ENCODE measurements at places on chromosomes 2 and 18.
A peak's percentile ranks its signal among the peaks of the same experiment; 100 is the strongest.

DNA sequence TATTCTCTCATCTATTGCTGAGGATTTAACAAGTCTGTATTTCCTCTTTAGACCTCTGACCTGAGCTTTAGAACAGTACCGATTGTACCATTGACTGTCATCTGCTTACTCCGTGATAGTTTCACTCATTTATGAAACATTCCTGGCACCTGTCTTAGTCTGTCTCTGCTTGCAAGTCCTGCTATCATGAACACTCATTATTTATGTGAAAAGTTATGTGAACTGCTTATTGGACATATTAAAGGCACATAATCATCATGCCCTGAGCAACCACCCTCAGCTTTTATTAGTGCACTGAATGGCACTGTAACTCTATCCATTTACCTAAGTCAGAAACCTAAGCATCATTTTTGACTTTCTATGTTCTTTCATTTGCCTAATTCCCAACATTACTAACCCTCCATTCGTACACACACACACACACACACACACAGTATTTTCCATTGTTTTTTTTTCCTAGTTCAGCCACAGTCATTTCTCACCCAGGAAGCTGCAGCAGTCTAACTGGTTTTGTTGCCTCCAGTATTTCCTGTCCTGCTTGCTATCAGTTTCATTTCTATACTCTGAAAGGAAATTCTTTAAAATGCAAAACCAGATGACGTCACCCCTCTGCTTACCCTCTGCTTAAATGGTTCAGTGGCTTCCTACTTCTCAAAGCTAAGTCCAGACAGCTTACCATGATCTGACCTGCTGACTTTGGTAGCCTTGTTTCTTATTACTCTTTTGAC, 146.1 kb downstream of the HAUS1 start:
- DNase-seq = peak; percentile 9

DNA sequence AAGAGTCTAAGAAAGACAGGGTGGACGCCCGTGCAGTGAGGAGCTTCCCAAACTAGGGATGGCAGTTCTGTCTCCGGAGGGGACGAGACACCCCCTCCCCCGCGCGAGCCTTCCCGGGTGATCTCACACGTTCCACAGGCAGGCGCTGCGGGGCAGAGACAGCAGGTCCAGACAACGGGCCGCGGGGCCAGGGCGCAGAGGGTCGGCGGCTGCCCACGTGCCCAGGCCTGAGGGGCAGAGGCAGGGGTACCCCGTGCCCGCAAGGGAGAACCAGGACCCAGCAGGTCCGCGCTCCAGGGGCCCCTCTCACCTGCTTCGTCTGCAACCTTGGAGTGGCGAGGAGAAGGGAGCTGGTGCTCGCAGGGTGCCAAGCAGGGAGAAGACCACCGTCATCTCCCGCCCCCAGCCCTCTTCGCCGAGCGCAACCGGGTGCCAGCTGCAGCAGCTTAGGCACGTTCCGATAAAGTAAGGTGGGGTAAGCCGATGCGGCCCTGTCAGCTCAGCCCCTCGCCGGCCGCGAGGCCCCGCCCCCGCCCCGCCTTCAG, at the start of gene GPR155:
GPR155 (minus strand) TSS at position 467 of the 545 bp plus-strand sequence. CDS start 5,073 bp downstream, outside the sequence.
- peak; percentile 37 for DNase-seq

- DNase-seq = no peak
These were observed 173.4 kb upstream of the BOD1L2 start for GRCh38 chr18:56973487-56973886.

DNA sequence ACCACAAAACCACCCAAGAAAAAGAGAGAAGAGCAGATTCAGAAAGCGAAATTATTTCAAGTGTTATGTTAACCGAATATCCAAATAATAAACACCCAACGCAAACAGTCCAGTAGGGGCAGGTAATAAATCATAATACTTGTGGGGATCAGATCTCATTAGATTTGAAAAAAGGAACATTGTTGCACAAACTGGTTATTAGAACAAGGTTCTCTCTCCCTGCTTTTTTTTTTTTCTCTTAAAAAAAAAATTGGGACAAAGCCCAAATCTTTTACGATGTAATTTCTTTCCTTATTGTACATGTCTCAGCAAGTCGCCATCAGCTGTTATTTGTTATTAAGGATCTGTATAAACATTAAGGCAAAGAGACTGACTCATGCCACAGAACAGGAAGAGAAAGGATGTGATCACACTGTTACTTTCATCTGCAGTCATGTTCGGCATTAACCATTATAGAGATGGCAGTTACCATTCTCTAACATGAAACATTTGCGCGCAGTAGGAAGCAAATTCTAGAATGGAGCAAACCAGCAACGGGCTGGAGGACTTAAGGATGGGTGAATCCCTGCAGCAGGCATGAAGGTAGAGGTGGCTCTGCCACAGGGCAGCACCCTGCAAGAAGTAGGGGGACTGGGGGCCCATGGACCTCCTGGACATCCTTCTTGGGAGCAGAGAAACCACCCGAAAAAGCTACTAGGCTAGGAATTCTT, 42.0 kb downstream of the EPHA4 start:
- no peak for DNase-seq

- peak; percentile 80 for DNase-seq
These were observed 133.4 kb downstream of the HDAC4 start for GRCh38 chr2:239267288-239267951.

GRCh38 chr2:51812138-51812866, 780.4 kb upstream of the NRXN1 start:
- no peak for DNase-seq

GRCh38 chr2:86069091-86069685, 36.5 kb downstream of the POLR1A start:
- DNase-seq = no peak

- DNase-seq = no peak
These were observed 94.1 kb upstream of the CD302 start for GRCh38 chr2:159891917-159892730.

DNA sequence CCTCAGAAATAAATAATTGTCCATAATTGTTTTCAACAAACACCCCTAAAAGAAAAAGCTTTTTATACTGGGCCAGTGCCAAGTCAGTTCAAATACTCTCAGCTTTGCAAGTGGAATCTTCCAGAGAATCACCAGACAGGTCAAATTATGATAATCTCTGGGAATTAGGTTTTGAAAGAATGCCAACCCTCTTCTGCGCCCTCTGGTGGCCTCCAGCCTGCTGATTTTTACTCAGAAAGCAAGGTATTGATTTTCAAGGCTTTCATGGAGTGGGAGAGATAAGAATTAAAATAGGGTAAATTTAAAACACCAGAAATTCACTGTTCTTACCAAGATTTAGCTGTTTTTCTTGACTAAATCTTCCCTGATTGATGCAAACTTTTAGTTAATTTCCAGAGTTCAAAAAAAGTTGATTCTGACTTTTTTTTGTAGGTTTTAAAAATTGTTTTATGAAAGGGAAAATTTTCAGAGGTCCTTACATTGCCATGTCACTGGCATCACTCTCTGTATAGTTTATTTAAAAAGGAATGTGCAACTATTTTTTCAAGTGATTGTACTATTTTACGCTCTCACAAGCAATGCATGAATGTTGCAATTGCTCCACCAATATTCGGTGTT, 282.9 kb upstream of the TNP1 start:
- DNase-seq = no peak

DNA sequence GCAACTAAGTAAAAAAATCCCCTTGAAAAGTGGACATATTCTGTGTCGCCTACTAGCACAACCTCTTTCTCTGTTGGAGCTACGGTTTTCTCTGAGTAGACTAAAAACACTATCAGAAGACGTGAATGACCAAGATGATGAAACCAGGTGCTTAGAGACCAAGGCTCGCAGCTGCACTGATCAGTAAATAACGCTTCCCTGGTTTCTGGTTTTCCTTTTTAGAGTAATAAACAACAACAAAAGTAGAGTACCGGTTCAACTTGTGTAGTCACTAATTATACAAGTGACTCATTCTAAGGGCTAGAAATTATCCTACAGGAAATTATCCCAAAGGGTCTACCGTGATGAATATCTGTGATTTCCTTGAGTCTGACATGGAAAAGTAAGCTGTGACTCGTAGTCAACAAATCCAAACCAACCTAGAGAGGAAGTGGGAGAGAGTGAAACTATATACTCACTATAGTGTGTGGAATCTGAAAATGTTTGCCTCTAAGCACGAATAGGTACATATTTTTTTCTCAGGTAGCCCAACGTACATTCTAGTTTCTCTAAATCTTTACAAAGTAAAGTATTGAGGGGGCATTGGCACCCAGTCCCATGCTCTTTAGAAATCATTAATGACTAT, 17.8 kb downstream of the RASGRP3 start:
- no peak for DNase-seq

DNA sequence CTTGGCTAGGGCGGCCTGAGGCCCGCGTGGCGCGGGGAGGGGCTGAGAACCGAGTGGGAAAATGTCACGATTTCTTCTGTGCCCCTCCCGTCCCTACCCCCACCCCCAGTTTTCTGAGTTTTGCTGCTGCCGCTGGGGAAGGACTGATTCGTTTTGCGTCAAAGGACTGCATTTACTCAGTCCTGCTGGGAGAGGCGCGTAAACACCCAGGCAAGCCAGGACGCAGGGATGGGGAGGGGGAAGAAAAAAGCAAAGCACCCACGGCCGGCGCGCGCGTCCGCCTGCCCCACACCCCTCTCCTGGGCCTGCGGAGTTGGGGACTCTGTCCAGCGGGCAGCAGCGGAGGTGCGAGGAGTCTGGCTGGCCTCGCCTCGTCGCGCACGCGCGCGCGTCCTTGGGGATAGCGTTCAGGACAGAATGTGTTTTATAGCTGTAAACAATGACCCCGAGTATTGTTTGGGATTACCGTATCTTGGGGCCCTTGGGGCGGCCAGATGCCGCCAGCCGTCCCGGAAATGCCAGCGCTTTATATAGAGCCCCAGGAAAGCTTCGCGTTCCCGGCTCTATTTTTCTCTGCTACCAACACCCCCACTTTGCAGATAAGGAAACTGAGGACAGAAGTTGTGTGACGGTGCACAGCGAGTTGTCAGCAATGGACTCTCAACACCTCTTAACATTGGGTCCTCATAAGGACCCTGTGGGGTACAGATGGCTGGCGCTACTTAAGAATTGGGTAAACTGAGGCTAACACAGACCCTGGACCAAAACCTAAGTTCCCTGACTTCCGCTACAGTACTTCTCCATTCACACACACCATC, 1.7 kb upstream of the FOSL2 start:
- DNase-seq = no peak

DNA sequence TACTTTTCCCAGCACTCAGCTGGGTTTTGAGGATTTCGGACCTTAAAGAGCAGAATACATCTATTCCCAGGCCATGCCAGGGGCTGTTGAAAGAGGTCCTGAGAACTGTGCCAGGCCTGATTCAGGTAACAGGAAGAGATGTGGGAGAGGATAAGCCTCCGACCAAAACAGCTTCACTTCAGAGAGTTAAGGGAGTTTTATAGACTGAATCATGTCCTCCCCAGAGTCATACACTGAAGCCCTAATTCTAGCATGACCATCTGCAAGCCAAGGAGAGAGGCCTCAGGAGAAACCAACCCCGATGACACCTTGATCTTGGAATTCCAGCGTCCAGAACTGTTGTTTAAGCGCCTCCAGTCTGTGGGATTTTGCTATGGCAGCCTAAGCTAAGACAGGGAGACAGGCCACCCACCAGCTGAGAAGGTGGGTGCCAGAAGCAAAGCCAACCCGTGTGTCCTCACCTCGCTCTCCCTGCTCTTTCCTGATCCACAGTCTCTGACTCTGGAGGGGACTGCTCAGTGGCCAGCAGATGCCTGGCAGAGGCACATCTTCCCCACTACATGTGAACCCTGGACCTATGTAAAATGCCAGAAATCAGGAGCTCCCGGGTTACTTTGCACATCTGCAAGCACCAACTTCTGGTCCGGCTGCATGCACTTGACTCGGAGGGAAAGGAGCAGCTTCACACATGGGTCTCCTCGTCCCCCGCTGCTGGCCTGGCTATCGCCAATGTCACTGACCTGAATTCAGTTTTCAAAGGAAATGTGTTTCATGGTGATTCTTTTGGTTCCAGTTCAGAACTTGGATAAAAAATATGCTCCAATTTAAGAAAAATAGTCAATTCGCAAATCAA, 116.8 kb upstream of the EPC2 start:
- no peak for DNase-seq

DNA sequence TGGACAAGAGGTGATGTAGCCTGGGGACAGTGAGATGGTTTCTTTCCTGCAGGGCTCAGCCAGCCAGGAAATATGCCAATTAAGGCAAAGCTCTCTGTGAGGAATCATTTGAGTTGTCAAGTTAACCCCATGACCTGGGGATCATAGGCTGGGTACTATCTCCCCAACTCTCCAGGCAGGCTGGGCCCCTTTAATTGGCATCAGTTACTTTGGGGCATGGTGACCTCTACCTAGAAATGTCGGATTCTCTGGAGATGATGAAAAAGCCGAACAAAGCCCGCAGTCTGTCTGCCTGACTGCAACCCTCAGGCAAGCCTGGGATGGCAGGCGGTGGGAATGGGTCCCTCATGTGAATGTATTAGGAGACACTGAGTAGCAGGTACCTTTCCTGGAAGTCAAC, 193.5 kb upstream of the SMAD2 start:
- DNase-seq = no peak

DNA sequence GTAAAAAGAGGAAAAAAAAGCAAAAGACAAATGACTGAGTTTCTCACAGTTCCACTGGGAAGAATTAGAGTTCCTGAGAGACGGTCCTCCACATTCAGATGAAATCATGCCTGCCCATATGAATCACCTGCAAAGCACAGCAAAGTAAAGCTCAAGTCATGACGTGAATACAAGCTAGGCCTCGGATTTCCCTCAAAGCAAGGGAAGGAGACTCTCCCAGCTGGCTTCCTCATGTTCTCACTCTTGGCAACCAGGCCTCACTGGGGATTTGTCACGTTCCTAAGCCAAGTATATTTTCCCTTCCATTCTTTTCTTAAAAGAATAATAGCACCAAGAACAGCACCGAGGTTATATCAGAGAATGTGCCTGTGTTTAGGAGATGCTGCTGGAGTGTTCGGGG, 47.0 kb downstream of the CYP27C1 start:
- no peak for DNase-seq

DNA sequence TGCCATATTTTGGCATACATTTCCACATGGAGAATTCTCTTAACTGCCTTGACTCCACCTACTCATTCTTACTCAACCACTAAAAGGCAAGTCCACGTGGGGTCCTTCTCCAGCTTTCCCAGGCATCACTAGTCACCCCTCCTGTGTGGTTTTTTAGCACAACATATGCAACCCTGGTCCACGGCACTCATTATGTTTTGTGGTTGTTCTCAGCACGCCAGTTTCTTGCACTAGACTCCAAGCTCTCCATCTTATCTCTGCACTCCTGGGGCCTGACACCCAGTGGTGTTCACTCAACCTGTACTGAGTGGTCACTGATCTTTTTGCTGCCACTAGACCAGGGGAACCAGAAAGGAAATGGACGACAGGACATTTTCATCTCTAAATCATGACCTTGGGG, 18.0 kb downstream of the MARCHF4 start:
- DNase-seq = no peak

DNA sequence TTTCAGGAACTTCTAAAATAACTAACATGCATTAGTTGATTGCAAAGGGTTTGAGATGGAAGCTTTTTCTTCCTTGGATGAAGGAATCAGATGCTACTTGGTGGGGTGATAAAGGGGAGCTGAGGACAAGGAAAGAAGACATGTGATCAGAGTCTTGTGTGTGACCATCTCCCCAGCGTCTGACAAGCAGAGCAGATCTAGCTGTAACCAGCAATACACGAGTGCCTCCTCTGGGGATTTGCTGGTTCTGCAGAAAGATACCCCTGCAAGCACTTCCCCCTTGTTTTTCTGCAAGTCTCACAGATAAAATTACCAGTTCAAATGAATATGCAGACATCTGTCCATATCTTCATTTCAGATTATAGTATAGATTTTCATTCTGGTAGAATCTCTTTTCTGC, 2.7 kb downstream of the CDH7 start:
- no peak for DNase-seq

- DNase-seq = no peak
These were observed 3.0 kb upstream of the NMUR1 start for GRCh38 chr2:231533086-231533776.

All from activated T-helper 9 cell treated with anti-CD3 and anti-CD28 coated beads, Interleukin-2, amount 50 U/mL, for 16 hours (primary cell).